Hypothalamus (tissue), 51 donors: ENCODE measurements at places on chromosomes 6 and 20.

- no peak for DNase-seq
Measured at GRCh38 chr20:49705358-49705757, 8.3 kb downstream of the B4GALT5 start.

- no peak for DNase-seq
Measured at GRCh38 chr6:5497896-5498578, 236.7 kb downstream of the FARS2 start.

DNA sequence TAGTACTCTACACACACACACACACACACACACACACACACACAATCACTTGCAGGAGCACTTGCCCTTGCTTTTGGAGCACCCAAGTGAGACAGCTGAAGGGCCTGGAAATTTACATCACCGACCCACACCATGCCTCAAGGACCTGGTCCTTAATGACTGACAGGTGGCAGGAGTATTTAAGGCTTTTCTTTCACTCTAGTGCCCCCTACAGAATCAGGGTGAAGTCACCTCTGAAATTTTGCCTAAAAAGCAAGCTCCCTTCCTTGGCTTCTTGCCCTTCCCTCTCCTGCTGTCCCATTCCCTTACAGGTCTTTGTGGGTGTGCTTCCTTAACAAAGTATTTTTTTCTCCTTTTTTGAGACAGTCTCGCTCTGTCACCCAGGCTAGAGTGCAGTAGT is 353.5 kb upstream of the IRAK1BP1 start:
- DNase-seq, result no peak

GRCh38 chr6:162963861-162964260 is 236.1 kb downstream of the PACRG start:
- DNase-seq, result no peak

GRCh38 chr6:117616391-117617209 is 14.3 kb upstream of the GOPC start:
- DNase-seq, result no peak

DNA sequence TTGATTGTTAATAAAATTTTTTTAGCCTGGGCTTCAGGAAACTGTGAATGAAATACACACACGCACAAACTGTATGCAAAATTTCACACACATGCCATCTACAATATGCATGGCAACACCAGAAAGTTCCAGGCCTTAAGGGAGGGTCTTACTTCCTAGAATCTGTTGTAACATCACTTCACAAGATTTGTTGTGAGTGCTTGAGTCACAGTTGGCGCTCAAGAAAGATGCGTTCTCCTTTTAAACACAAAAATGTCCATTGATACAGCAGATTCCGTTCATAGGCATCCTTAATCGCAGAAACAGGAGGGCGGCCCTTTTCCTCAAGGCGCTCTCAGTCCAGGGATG is 485 bp upstream of the RTF2 start:
- no peak for DNase-seq

GRCh38 chr6:119100115-119100514 is 21.7 kb upstream of the FAM184A start:
- no peak for DNase-seq

- no peak for DNase-seq
Measured at GRCh38 chr20:26208296-26209091, 511.8 kb upstream of the ZNF337 start.
